ENCODE measurements at places on chromosomes 5 and 9.
A peak's percentile ranks its signal among the peaks of the same experiment; 100 is the strongest.

- no peak for DNase-seq
These were observed 44.1 kb downstream of the ZCCHC9 start for GRCh38 chr5:81345411-81346003.

GRCh38 chr9:109307380-109308240 is 13.2 kb downstream of the EPB41L4B start:
- DNase-seq = no peak

DNA sequence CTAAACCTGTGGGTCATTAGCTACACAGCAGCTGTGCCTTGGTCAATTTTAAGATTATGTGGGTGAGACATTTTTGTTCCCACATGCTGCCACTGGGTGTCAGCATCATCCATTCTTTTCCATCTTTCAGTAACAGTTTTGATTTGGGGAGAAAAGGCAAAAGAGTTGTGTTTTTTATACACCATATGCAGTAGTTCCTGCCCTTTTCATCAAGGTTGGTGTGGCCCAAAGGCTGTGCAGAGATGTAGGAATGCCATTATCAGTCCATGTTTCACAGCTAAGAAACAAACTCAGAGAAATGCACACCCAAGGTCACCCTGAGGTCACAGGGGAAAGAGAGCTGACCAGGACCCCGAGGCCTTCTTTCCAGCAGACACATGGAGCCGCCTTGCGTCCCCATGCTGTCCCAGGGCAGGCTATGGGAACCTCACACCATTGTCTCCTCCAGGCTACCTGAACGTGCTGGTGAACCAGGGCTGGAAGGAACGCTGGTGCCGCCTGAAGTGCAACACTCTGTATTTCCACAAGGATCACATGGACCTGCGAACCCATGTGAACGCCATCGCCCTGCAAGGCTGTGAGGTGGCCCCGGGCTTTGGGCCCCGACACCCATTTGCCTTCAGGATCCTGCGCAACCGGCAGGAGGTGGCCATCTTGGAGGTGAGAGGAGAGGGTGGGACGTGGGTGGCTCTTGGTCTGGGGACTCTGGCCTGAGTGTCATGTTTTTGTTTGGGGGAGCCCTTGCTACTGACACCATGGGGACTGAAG is 27.8 kb upstream of the GRPEL2 start:
- DNase-seq = no peak

DNA sequence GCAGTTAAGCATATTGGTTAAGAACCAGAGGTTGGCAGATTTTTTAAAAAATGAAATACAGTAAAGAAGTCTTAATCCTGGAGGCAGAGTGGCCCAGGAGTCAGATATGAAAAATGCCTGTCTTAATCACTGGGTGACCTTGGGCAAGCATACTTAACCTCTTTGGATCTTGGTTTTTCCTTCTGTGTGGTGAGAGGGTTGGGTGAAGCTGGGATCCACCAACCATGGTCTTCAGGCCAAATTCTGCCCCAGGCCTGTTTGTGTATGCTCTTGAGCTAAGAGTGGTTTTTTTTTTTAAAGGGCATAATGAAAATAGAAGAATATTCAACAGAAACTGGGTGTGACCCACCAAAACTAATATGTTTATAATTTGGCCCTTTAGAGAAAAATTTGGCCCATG is 20.0 kb upstream of the TEX48 start:
- no peak for DNase-seq

- DNase-seq = no peak
These were observed 830.9 kb upstream of the WWC1 start for GRCh38 chr5:167460449-167461020.

GRCh38 chr5:11973469-11973868 is 69.2 kb upstream of the CTNND2 start:
- no peak for DNase-seq

- peak; percentile 78 for DNase-seq
These were observed 185.5 kb downstream of the RGS3 start for GRCh38 chr9:113649054-113649453.

DNA sequence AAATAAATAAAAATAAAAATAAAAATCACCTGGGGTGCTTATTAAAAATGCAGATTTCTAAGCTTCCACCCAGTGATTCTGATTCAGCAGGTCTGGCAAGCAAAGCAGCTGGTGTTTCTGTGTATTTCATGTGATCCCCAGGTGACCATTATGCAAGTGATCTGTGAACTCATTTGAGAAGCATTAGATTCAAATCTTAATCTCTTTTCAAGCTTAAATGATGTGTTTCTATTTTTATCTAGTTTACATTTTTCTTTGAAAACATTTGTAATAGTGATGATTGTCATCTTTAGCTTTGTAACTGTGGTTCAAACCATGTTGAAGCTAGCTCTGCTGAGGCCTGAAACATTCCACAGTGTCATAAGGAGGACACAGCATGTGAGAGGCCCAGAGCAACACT is 804.8 kb upstream of the ZNF608 start:
- no peak for DNase-seq

DNA sequence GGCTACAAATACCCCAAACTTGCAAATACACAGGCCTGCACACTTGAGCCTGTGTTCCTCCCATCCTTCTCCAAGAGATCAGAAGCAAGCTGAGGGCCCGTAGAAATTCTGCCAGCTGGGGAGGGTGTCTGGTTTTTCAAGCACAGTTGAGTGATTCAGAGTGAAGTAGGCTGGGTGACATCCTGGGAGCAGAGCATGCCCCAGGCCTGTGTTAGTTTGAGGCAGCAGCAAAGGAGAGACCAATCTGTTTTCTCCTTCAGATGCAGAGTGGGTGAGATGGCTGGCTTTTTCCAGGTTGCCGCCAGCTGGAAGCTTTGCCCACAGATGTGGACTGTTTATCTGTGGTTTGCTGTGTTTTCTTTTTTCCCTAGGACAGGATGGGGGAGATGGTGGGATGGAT is 63.1 kb downstream of the RCL1 start:
- peak; percentile 60 for DNase-seq

- no peak for DNase-seq
These were observed 107.7 kb downstream of the TENT4A start for GRCh38 chr5:6820851-6821479.

DNA sequence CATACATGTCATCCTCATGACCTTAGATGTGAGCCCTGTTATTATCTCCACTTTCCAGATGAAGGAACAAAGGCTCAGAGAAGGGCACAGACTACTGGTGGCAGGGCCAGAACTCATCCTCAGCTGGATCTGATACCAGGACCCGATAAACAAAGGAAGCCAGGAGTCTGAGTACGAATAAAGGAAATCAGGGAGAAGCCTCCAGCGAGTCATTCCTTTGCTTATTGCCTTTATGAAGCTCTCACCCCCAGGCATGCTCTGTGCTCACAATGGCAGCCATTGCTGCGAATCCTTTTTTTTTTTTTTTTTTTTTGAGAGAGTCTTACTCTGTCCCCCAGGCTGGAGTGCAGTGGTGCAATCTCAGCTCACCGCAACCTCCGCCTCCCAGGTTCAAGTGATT is 130.1 kb downstream of the GAPVD1 start:
- DNase-seq = no peak

DNA sequence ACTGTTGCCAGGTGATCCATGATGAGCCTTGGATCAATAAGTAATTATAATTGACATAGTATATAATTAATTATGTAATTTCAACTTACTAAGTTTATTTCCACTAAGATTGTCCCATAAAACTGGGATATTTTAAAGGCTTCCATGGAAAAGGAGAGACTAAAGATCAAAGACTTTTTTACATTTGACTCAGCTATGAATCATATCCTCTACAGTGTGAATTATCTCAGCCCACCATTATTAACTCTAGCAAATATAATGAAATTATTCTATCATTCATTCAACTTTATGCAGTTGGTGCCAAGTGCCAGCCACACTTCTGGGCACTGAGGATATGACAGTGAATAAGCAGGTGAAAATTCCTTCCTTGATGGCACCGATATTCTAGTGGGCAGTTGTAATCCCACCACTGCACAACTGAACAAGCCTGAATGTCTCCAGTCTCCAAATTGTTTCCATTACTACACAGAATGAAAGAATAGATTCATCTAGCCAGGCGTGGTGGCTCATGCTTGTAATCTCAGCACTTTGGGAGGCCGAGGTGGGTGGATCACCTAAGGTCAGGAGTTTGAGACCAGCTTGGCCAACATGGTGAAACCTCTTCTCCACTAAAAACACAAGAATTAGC is 21.9 kb upstream of the TXN start:
- DNase-seq = no peak

- no peak for DNase-seq
These were observed 105.7 kb downstream of the SPOCK1 start for GRCh38 chr5:137393196-137393993.

GRCh38 chr5:150065886-150066285 is 20.5 kb downstream of the CSF1R start:
- DNase-seq = no peak

DNA sequence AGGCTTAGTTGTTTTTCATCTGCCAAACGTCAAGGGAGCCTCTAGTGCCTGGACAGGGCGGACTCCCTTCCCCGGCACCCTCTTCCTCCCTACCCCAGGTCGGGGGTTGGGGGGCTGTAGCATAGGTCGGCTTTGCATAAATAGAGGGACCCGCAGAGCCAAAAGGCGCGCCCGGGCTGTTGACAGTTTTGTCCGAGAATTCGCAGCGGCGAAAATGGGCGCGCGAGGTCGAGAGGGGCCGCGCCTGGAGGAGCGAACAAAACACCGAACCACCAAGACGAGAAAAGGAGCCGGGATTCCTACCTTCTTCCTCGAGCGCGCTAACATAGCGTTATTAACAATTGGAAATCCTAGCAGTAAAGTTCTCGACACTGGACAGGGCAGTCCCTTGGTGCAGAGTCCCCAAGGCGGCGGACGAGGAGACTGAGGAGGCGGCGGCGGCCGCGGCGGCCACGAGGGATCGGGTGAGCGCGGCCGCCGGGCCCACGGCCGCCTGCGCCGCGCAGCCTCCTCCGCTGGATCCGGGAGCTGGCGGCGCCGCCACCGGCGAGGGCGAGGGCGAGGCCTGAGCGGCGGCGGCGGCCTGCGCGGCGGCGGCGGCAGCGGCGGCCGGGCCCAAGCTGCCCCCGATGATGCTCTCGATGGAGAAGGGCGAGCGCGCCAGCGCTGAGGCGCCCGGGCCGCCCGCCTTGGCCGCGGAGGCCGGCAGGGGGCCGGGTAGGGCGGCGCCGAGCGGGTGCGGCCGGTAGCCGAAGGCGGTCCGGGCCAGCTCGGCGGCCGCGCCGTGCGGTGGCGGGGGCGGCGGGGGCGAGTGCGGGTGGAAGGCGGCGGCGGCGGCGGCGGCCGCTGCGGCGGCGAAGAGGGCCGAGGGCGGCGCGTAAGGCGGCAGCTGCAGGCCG is 1.7 kb downstream of the FOXD1 start:
- DNase-seq = no peak

DNA sequence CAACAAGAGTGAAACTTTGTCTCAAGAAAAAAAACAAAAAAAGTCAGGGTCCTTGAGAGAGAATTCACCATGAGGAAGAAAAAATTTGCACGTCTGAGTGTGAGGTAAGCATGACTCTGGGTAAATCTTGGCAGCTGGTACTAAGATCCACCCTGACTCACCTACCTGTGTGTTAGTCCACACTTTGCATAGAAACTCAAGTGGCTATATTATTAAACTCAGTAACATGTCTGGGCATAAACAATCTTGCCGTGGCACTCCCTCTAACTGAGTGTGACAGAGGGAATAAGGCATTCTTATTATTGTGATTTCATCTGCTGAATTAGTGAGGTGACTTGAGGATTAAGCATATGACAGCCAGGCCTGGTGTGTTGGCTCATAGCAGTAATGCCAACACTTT is 259.4 kb upstream of the VLDLR start:
- no peak for DNase-seq

- DNase-seq = no peak
These were observed 88.0 kb downstream of the PLPP1 start for GRCh38 chr5:55446640-55447351.

DNA sequence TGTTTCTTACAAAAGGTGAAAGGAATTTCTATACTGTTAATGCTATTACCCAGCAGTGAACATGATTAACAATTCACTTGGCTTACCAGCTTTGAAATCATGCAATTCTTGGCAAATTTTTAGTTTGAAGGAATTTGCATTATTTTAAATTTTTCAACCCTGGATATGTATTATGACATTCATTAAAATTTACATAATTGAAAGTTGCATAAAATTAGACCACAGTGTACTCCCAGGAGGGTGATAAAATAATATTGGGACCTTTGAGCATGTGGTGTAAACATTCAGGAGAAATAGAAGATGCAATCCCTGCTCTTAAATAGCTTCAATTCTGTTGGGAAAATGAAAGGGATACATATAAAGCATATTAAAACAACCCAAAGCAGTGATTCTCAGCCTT is 412.2 kb upstream of the SGCD start:
- DNase-seq = no peak

DNA sequence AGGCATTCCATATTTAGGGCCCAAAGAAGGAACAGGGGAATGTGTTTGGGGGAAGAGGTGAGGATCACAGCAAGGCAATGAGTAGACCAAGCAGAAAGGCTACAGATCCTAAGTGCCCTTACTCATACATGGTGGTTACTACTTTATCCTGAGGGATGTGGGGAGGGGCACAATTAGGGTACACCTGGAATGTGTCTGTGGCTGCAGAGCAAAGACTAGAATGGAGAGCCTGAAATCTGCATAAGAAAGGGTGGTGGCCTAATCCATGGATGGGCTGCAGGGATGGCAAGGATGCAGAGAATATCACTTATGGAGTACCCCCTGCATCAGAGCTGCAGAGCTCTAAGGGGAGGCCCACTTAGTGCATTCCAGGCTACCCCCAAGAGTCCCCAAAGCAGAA is 352.6 kb upstream of the TRPC7 start:
- no peak for DNase-seq

DNA sequence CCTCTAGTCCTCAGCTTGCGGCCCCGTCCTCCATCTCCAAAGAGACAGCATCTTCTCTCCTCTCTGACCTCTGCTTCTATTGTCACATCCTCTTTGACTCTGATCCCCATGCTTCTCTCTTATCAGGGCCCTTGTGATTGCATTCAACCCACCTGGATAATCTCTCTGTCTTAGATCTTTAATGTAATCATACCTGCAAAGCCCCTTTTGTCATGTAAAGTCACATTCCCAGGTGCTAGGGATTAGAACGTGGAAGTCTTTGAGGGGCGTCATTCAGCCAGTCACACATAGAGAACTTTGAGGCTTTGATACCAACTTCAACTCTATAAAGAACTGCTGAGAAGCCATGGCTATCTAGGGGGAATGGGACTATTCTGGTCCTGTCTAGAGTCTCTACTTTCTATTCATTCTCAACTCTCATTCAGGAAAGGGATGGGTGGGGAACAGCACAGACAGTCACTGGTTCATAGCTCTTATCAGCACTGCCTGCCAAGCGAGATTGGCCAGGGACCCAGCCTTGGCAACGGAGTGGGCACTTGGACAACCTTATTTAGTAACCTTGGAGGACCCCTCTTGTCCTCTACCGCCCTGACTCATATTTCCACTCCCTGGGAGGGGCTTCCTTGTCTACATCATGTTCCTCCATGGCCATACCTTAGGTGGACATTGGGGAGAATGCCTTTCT is 29.0 kb downstream of the TAS2R1 start:
- DNase-seq = no peak
